ENCODE measurements at places on chromosomes 1 and 21.

DNA sequence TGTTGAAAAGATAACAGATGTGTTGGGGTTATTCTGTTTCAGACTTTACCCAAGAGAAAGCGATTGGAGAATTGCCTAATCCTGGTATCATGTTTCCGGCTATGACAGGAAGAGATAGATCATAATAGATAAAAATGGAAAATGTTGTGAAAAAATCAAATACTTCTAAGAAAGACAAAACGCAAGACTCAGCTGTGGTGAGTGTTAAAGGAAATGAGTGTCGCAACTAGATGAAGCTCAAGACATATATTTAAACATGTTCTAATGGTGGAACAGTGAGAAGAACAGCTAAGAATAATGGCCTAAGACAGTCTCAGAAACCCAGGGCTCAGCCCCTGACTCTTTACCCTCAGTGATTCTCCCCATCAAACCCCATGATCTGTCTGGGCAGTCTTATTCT lies 426.7 kb upstream of the RUNX1 start:
- no peak for DNase-seq

GRCh38 chr1:229844675-229845074 lies 218.6 kb downstream of the URB2 start:
- no peak for DNase-seq

- no peak for DNase-seq
Measured at GRCh38 chr1:58978096-58978495, 194.2 kb upstream of the JUN start.

GRCh38 chr1:179095924-179096323 lies 14.1 kb downstream of the TOR3A start:
- DNase-seq: no peak

DNA sequence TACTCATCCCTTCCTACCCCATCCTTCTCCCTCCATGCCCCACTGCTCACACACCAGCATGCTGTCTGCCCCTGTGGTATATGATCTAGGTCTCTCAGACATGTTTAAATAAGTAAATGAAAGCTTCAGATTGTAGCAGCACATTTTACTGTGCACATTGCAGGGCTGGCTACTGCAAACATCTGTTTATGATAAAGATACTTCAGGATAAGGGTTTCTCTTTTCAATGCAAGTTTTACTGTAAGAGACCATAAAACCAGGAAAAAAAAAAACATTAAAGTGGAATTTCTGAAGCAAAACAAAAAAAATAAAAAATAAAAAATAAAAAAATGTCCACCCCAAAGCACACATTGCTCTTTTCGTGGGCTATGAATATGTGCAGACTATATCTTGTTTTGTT lies 184.4 kb downstream of the USH2A start:
- no peak for DNase-seq

- DNase-seq: no peak
Measured at GRCh38 chr1:26418865-26419349, 8.3 kb downstream of the LIN28A start.

DNA sequence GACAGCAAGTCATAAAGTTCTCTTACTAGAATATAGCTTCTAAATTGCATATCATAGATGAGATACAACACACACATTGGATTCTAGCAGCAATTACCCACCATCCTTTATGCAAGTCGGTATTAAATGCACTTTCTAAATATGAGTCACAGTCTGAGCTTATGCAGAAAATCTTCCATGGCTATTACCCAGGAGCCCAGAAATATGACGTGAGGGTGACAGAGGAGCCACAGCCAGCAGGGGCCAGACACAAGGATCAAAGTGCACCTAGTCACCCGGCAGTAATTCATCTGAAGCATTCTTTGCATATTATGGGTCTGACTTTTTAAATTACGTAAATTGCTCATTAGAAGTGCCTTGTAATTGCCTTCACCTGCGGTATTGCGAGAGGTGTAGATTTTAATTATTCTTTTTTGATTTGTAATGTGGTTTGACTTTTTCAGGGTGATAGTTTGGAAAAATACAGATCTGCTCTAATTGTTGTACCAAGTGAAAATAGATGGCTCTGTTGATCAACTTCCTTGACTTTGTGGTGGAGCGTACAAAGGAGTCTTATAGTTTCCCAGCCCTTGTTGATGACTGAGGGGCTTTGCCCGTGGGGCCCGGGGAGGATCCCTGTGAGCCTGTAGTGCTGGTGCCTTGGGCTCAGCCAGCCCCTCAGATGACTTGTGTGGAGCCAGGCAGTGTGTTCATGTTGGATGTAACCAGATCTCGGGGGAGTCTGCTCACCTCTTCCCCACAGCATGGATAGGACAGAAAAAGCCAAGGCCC lies 470.0 kb upstream of the VAMP3 start:
- no peak for DNase-seq

DNA sequence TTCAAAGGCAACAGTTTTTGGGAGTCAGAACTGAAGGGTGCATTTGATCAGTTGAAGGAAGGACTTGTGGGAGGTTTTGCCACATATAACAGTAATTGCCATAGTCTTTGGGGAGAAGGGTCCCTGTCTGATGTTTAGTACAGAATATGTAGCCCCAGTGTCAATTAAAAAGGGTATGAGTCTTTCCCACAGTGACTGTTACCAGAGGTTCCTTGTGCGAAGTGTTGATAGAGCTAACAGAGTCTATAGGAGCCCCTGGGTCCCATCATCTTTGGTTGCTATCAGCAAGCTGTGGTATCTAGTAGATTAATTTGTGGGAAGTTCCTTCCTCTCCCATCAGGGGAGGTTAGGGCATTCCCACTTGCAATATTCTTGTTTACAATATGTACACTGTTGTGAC lies 329.2 kb downstream of the PTPRU start:
- no peak for DNase-seq

DNA sequence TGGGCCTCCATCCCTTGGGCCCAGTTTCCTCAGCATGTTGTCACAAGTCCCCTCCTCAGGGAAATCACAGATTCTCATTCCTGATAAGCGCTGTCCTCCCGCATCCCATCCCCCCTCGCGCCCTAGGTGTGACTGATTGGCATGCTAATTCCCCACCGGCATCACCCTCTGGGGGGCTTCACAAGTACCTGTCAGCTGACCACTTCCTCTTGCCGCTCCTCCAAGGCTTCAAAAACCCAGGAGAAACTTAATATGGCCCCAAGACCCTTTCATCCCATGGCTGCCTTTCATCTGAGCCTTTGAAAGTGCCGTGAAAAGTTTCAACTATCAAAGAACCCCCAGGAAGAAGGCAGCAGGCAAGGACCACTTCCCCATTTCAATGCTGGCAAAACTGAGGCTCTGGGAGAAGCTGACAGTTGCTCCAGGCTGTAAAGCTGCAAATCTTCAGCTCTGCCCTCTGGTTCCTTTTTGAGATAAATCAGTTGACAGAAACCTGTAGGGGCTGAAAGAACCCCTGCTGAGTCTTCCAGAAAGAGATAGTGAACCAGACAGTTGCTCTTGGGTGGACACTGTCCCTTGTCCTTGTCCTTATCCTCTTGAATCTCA lies 12.8 kb upstream of the MIXL1 start:
- DNase-seq: no peak

DNA sequence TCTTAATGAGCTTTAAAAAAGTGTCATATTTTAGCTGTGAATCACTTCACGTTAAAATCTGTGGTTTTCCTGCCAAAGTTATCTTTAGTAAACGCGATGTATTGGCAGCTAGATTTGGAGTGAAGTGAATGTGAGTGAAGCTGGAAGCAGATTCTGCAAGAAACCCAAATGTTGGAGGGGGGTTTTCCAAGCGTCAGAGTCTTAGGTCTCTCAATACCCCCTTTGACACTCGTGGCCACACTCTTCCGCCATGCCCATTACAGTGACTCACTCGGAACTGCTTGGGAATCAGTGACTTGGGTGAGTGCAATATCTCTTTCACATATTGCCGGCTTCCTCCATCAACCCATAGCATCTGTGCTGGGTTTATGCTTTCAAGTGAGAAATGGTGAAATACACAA lies 17.5 kb downstream of the B3GALT5 start:
- no peak for DNase-seq

DNA sequence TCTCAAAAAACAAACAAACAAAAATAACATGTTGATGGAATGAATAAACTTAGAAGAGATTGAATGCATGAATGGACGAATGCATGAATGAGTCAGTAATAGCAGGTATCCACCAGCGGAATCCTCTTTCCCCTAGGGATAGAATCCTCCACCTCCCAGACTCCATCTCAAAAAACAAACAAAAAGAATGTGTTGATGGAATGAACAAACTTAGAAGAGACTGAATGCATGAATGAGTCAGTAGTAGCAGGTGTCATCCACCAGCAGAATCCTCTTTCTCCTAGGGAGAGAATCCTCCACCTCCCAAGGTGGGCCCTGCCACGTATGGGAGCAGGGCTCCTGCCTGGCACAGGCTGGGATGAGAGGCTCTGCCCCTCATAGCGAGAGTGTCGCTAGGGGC lies 26.8 kb upstream of the RNF19B start:
- DNase-seq: no peak
